ENCODE measurements at places on chromosomes 16 and 17. TPM values are rescaled to one million over a fixed set of nuclear protein-coding genes. Genes with fewer than 3 reads are reported as not detected.

SMIM36 gene
- total RNA-seq = not detected

C16orf87 gene
- total RNA-seq = 9.5 TPM

CHST4 gene
- not detected for total RNA-seq

CD19 gene
- under 0.01 TPM for total RNA-seq

MYH1 gene
- total RNA-seq = not detected

SHMT1 gene
- 9.2 TPM for total RNA-seq

KRTAP9-2 gene
- not detected for total RNA-seq

AATK gene
- total RNA-seq = 0.50 TPM

USP22 gene
- total RNA-seq = 178 TPM

KCNG4 gene
- not detected for total RNA-seq

ADGRG1 gene
- total RNA-seq = 0.51 TPM

ZMYND15 gene
- total RNA-seq = 0.51 TPM

ABCA9 gene
- total RNA-seq = 3.1 TPM

SPSB3 gene
- total RNA-seq = 30.6 TPM

KPNB1 gene
- 267 TPM for total RNA-seq

TEX14 gene
- under 0.01 TPM for total RNA-seq

ARHGDIG gene
- total RNA-seq = 0.77 TPM

CD300LB gene
- total RNA-seq = not detected

AMDHD2 gene
- total RNA-seq = 37.2 TPM

RAPGEFL1 gene
- total RNA-seq = 1.2 TPM

ABCC6 gene
- total RNA-seq = 6.3 TPM

SLFN12 gene
- 26.2 TPM for total RNA-seq

KRT222 gene
- total RNA-seq = 0.33 TPM

GLOD4 gene
- total RNA-seq = 31.7 TPM

TIMP2 gene
- total RNA-seq = 88.9 TPM

RAB26 gene
- 0.51 TPM for total RNA-seq

SPATA32 gene
- not detected for total RNA-seq

LITAFD gene
- not detected for total RNA-seq

KIF2B gene
- not detected for total RNA-seq

TMEM11 gene
- 17.7 TPM for total RNA-seq

CDH3 gene
- total RNA-seq = not detected

EIF1 gene
- 145 TPM for total RNA-seq

GPRC5B gene
- 4.5 TPM for total RNA-seq

TPSD1 gene
- total RNA-seq = not detected

RNF157 gene
- total RNA-seq = 0.51 TPM

SEPTIN1 gene
- 0.26 TPM for total RNA-seq

KRT40 gene
- not detected for total RNA-seq

TUBG2 gene
- 6.9 TPM for total RNA-seq

RAD51C gene
- 29.1 TPM for total RNA-seq

LGALS9 gene
- 0.51 TPM for total RNA-seq

NGFR gene
- total RNA-seq = under 0.01 TPM

TNFSF13 gene
- 1.5 TPM for total RNA-seq

TP53TG3F gene
- not detected for total RNA-seq

KRTAP4-1 gene
- not detected for total RNA-seq

MTHFSD gene
- total RNA-seq = 13.6 TPM
